Activated gamma-delta T cell treated with anti-CD3 and anti-CD28 coated beads, Interleukin-2, amount 50 U/mL, for 16 hours (primary cell): ENCODE measurements at places on chromosomes 7 and 10.

- no peak for DNase-seq
Observed at GRCh38 chr10:29501692-29502091, 133.1 kb downstream of the SVIL start.

GRCh38 chr10:24223341-24223740 is 14.4 kb downstream of the KIAA1217 start:
- DNase-seq, result no peak

DNA sequence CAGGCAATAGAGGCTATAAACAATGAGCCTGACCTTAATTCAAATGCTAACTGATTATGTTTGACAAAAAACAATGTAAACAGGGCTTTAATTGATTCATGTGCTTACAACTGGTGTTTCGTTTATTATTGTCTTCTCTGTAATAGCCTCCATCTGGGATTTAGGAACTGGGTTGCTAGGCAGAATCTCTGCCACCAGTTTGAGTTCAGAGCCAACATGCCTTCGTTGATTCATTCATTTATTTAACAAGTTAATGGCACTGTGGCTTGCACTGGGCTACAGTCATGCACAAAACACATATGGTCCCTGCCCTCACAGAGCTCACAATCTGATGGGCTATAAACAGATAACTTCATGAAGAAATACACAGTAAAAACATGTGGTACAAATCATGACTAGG is 19.6 kb upstream of the CDHR3 start:
- no peak for DNase-seq

GRCh38 chr10:78375854-78376785 is 342.5 kb downstream of the RPS24 start:
- DNase-seq, result no peak

DNA sequence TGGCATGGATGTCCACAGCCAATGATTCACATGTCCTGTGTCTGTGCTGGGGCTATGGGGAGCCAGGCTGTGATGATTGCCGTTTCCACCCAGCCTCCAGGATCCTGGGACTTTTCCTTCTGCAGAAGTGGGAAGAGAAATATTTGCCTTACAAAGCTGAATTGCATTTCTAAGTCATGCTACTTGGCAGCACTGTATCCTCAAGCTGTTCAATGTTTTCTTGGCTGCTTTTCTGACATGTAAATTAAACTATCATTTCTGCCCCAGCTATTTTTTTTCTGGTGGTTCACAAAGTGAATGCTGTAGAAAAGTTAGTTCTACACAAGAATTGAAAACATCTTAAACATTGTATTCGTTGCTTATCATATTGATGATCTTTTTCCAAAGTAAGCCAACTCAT is 51.9 kb upstream of the TCERG1L start:
- no peak for DNase-seq
